ENCODE measurements at places on chromosomes 2 and 18.

DNA sequence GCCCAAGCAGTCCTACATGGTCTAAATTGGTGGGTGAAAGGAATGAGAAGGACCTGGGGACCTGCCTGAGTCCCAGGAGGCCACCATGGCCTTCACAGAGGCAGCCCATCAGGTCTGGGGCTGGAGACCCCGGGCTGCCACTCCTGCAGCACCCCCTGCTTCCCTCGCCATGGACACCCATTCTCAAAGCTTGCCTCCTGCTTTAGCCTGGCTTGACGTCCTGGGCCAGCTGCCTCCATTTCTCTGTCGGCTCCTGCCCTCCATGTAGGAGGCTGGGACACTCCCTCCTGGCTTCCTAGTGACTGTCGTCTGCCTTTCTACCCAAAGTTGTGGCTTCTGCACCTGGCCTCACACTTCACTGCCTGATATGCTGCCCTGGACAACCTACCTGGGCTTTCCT, 198.6 kb downstream of the FAM210A start:
- DNase-seq: no peak

DNA sequence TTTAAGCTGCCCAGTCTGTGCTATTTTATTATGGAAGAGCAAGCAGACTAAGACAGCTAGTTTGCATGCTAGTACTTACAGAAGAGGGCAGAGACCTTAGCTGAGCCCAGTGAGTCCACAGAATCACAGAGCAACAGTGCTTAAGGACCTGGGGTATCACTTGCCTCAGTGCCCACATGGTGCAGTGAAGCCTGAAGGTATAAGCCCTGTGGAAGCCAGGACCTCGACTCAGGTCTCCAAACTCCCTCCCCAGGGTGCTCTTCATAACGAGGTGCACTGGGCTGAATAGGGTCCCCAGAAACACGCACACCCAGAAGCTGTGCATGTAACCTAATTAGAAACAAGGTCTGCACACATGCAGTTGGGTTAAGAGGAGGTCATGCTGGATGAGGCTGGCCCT, 718.1 kb downstream of the GALR1 start:
- no peak for DNase-seq

- DNase-seq: no peak
Measured at GRCh38 chr2:6589150-6589549, 276.6 kb downstream of the CMPK2 start.

DNA sequence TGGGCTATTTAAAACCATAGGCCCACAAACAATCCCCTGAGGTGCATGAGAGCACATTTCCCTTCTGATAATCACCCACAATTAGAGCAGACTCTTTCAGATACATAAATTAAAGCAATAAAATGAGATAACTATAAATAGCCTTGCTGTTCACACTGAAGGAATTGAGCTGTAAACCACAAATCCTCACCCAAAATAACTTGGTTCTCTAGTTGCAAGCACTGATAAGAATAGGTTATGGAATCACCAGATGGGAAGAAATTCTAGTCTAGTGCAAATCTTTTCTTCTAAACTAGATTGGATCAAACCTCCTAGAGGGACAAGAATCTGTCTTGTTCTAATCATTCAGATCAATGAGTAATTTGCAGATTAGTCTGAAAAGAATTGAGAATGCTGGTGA, 64.6 kb downstream of the NAB1 start:
- no peak for DNase-seq

DNA sequence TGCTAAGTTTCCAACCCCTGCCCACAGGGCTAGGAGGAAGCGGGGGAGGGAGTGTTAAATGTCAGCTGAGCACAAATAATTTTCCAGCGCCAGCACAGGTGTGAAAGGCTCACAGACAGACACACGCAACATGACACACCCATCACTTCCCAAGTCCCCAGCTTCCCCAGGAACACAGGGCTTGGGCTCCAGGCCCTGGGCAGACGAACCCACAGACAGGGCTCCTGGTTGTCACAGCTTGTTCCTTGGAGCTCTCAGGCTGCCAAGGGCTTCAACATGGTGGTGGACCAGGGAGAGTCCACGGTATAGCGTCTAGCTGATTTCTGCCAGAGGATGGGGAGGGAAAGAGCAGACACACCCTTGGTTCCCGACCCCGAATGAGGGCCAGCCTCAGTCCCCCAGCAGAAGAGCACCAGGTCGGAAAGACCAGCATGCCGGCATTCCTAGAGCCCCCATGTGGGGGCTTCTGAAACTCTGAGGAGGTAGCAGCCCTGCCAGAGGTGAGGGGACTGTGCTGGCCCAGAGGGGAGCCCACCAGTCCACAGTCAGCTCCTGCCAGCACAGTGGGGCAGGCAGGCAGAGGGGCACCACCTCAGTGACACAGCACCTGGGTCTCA, 1.9 kb downstream of the DUSP2 start:
- DNase-seq: no peak

DNA sequence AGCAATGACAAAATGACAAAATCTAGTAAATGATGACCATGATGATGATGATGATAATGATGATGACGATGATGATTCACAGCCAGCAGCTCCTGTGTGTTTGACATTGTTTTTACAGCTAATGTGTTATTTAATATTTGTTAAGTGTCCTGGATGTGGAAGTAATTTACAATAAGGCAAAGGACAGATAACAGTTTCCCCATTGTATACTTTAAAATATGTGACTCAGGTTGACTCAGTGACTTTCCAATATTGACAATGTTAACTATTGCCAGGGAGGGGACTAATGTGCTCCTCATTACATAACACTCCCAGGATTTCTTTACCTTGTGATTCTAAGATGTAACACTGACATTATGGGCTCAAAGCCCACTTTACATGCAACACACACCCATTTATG, 602.2 kb downstream of the FBXO15 start:
- no peak for DNase-seq

DNA sequence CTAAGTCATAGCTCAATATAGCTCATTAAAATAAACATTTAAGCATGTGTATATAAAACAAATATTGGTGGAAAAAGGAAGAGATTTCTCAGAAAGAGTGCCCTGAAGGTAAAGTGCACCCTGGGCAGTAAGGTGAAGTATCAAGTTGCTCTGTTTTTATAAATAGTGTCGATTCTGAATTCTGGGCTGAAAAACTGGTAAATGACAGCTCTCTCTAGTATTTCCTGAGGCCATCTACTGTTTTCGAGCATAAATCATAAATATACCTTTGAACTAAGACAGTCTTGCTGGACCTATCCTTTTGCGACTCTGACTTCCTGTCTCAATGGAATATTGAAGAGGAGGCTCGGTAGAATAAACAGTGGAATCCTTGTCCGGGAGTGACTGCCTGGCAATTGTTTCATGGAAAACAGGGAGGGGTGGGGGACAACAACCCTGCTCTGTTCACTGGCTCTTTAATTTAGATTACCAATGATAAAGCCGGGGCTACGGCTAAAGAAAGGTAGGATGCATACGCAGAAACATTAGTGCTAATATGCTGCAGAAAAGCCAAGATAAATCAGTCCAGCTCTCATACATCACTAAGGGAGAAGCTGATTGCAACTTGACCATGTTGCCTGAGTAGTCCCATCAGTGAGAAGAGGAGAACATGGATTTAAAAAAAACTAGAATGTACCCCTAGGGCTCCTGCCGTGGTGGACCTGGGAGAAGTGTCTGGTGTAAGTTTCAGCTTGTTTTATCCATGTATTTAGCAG, 124.1 kb downstream of the RAPGEF4 start:
- no peak for DNase-seq

Measured in frontal cortex (tissue), 4 donors.